NCI-H2171 (cell line): ENCODE measurements at places on chromosomes 5 and 9.

- peak; percentile 65 for DNase-seq
Observed at GRCh38 chr5:91898898-91899297, 515.8 kb upstream of the ARRDC3 start.

DNA sequence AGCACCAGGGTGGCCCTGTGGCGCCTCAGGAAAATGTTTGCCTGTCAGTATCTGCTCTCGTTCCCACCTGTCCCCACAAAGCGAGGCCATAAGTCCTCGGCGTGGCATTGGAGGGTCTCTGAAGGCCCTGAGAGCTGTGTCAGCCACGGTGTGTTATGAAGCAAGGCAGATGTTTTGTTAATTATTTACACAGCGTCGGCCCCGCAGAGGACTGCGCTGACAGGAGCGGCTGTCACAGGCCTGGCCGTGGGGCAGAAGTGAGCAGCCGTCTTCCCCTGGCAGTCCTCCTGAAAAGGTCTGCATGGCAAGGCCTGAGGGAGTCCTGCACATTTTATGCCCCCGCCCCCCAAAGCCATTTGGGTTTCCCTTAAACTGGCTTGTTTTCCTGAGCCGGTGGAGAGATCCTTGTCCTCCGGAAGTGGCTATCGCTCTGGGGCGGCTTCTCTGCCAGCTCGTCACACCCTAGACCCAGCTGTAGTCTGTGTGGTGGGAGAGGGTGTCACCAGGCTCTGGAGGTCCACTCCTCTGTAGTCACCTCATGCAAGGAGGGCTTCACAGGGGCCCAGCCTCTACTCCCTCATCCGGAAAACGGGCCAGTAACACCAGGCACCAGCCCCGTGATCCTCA is 6.2 kb downstream of the NEK6 start:
- DNase-seq, result no peak

GRCh38 chr5:135020111-135020895 is 13.7 kb downstream of the PITX1 start:
- no peak for DNase-seq

GRCh38 chr9:73596321-73596720 is 444.7 kb downstream of the ANXA1 start:
- no peak for DNase-seq

DNA sequence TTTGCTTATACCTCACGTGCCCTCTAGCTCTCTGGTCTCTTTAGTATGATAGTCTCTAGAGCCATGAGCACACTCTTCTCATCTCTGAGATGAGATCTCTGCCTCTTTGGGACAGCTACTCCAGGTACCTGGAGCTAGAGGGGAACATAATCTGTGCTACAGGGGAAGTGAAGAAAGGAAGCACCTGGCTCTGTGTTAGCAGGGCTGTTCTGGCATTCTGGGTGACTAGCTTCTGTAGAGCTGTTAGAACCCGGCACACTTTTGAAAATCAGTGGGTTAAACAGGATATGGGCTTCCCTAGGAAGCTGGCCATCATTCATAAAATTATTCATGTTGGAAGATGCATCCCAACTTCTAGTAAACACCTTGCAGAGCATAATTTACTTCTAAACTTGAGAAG is 224.8 kb downstream of the MCTP1 start:
- no peak for DNase-seq

DNA sequence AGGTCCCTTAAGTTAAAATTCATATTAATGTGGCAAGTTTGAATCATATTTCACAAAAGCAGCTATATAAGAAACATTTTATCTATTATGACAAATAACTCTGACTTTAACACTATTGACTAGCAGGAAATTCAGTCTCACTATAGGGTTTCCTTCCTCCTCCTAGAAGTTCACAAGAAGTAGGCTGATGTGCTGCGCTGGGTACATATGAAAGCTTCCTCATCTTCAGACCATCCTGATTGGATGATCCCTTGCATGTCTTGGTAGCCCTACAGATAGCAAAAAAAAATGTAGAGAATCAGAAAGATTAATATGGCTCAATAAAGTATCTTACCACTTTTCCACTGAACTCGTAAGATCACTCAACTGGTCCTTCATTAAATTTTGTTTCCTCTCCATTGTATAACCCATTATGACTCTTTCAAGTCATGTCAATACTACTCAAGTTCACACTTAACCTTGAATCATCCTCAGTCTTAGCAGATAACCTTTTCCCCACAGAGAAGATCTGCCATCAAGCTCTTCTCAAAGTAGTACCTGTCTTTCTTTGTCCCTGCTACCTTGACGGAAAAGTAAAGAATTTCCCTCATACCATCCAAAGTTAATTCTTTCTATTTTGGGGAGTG is 11.5 kb upstream of the PSIP1 start:
- no peak for DNase-seq

- DNase-seq, result no peak
Observed at GRCh38 chr5:42950456-42951292, 89.4 kb downstream of the ANXA2R start.

GRCh38 chr5:141882594-141883183 is 4.5 kb upstream of the PCDH1 start:
- no peak for DNase-seq

GRCh38 chr5:180723936-180724335 is 15.9 kb downstream of the OR2Y1 start:
- no peak for DNase-seq

DNA sequence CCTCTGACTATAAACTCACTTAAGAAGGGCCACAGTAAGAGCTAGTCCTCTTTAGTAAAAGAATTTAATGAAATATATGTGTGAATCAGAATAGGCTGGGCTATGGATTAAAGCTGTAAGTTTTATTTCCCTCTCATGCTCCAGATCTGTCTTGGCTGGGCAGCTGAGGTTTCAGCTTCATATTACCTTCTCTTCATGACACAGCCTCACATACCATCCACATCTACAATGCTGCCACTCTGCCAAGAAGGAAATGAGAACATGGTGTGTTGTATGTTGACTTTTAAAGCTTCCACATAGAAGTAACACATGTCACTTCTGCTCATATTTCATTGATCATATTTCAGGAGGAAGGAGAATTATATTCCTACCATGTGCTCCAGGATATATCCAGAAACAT is 776.0 kb upstream of the ACO1 start:
- no peak for DNase-seq

GRCh38 chr5:22985446-22985845 is 132.3 kb upstream of the CDH12 start:
- DNase-seq, result no peak
